NAMALWA (cell line): ENCODE measurements at places on chromosomes 3 and 15.

- DNase-seq: peak; percentile 8
These were observed 375.0 kb downstream of the WDR72 start for GRCh38 chr15:53384417-53384816.

DNA sequence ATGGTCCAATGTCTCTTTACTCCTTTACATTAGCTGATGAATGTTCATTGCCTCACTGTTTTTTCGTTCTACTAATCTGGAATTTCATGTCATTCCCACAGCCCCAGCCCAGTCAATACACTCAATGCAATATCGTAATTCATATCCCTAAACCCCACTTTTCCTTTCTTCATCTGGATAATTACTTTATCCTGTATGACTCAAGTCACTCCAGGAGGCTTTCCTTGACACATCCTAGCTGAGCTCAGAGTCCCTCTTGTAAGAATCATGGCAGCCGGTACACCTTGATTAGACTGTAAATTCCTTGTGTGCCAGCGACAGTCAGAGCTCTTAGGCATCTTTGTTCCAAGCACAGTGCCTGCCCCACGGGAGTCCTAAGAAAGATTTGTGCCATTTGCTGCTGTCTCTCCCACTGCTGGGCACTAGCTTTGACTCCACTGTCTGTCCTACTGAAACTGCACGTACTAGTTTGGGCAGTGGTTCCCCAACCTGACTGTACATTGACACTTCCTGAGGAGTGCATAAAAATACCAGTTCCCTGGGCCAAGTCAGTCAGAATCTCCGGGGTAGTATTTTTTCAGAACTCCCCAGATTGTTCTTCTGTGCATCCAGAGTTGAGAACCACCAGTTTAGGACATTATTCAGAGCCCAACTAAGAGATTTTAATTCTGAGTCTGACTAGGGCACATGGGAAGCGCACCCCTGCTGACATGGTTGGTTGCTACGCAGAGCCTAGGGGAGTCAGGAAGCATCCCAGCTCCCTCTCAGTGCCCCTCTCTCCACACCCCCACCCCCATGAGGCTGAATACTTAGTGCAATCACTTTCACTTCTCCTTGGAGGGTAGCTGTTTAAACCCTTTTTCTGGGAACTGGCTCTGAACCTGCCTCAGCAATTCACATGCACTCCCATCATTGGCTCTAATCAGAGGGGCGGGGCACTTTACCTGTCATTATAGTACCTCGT lies 19.5 kb upstream of the C3orf70 start:
- DNase-seq: no peak

GRCh38 chr3:168782193-168782592 lies 686.5 kb upstream of the GOLIM4 start:
- no peak for DNase-seq

DNA sequence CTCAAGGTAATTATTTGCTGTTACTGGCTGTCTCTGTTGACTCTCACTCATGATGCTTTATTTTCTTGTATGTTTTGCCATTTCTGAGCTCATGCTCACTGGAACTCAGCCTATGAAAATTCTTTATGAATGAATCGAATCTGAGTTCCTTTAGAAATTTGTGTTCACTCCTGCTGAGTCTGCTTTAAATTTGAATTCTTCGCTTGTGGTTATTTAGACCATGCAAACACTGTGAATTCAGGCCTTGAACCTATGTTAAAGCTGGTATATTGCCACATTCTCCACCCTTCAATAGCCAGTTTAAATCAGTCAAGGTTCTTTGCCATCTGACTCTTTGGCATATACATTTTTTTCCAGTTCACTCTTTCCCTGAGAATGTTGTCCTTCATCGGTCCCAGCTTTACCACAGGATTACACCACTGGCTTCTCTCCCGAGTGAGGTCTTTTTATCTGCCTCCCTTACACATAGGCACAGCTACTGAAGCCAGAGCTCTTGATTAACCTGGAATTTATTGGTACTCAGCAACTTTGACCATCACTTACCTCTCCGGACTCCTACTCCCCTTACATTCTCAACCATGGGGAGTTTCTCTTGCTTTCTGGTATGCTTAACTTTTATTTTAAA lies 400.6 kb downstream of the VPS13C start:
- no peak for DNase-seq

GRCh38 chr3:122915300-122916055 lies 112.1 kb downstream of the SEMA5B start:
- DNase-seq: no peak

DNA sequence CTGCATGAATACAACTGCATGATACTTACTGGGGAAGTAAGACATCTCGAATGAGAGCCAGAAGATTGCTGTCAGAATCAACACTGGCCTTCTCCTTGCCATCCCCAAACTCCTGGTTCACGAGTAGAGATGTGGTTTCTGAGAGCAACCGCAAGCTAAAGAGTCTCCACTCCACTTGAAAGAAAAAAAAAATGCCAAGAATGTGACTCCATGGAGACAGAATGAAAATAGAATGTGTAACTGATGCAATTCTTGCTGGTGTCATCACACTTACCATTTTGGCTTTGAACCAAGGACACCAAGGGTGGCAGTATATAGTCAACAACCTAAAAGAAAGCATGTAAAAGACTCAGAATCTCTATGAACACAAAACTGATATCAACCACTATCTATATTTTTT lies 280.4 kb downstream of the ULK4 start:
- no peak for DNase-seq

DNA sequence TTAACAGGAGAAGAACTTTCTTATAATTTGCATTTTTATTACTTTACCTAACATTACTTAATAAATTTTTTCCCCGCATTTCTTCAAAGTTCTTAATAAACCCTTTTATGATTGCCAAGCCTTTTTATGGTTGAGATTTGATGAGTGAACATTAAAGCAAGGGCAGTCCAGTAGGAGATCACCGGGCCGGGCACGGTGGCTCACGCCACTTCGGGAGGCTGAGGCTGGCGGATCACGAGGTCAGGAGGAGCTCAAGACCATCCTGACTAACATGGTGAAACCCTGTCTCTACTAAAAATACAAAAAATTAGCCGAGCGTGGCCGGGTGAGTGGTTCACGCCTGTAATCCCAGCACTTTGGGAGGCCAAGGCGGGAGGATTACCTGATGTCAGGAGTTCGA lies 61.4 kb upstream of the TRA2B start:
- no peak for DNase-seq

DNA sequence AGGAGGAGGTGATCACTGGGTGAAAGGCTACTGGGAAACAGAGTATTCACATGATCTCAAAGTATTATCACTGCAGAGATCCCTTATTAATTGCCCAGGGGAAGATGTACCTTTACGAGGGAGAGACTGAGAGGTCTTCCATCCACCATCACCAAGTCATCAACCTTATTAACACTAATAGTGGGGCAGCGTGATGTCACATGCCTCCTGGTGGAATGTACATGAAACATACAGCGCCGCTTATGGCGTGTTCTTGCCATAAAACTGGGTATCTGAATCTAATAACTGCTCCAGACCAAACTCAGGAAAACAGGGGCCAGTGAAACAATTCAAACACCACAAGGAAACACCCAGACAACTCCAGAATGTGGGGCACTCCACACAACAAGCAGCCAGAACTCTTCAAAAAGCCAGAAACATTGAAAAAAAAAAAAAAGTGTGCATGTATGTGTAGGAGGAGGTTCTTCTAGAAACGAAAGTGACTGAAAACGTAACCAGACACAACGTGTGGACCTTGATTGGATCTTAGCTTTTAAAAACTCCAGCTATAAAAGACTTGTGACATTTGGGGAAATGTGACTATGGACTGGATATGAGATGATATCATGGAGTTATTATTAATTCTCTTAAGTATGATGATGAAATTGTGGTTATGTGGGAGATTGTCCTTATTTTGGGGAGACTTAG lies 4.6 kb downstream of the STIMATE start:
- DNase-seq: peak; percentile 13

- no peak for DNase-seq
These were observed 84.3 kb upstream of the SPATA16 start for GRCh38 chr3:173225351-173225750.

- DNase-seq: no peak
These were observed 13.1 kb upstream of the DENND4A start for GRCh38 chr15:65805019-65805745.

GRCh38 chr3:41673650-41674049 lies 288.3 kb downstream of the ULK4 start:
- no peak for DNase-seq

- no peak for DNase-seq
These were observed 219.7 kb upstream of the LINGO1 start for GRCh38 chr15:77852241-77853007.

GRCh38 chr15:25208735-25209134 lies 230.1 kb downstream of the UBE3A start:
- DNase-seq: no peak

DNA sequence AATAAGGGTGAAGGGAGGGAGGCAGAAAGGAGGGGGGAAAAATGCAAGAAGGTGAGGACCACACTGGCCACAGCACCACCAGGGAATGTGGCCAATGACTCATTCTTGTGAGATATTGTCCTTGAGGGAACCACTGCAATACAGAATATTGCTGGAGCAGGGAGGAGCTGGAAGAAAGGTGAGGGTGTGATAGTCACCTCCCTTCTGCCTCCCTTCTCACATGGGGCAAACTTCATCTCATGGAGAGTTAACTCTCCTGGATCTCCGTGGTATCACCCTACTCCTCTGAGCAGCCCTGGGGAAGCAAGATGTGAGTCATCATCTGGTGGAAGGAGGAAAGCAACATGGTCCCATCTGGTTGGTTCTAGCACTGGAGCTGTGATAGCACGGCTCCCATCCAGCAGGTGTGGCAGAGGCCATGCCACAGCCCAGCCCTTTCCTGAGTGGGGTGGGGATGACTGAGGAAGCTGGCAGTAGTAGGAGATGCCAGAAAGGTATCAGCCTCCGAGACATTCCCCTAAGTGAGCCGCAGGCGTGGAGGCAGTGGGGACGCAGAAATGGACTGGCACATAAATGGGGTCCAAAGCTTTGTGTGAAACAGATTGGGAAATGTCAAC lies 115.9 kb upstream of the LPP start:
- no peak for DNase-seq

DNA sequence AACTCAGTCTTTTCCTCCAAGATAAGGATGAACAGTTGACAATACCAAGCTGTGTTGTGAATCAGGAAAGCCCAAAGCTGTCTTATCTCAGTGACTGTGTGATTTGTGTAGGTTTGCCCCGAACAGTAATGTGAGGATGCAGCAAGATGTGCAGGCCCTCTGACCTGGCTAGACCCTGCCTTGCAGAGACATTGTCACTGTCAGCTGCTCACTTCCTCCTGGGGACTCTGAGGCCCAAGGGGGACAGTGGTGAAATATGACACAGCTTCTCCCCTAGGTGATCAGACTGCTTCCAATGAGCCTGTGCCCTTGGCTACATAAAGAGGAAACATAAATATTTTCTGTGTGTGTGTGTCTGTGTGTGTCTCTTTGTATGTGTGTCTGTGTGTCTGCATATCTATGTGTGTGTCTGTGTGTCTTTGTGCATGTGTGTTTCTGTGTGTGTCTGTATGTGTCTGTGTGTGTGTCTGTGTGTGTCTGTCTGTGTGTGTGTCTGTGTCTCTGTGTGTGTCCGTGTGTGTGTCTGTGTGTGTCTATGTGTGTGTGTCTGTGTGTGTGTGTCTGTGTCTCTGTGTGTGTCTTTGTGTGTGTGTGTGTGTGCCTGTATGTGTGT lies 21.7 kb downstream of the LRRK1 start:
- DNase-seq: peak; percentile 65

DNA sequence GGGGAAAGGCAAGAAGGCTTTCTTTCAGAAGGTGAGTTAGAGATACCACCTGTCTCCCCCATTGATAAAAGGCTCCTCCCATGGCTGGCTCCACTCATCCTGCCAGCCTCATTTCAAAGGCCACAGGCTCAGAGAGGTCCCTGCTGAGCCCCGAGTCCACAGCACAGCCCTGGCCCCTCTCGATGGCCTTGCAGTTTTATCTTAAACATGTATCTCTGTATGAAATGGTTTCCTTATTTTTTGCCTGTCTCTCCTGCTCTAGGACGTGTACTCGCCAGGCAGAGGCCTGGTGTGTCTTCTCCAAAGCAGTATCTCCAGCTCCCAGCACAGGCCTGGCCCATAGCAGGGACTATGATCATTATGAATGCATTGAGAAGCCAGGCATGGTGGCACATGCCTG lies 160.5 kb upstream of the NSMCE3 start:
- DNase-seq: no peak

- no peak for DNase-seq
These were observed 25.6 kb upstream of the ARL8B start for GRCh38 chr3:5096336-5097008.

- no peak for DNase-seq
These were observed 53.7 kb upstream of the INSYN1 start for GRCh38 chr15:73806698-73807483.

DNA sequence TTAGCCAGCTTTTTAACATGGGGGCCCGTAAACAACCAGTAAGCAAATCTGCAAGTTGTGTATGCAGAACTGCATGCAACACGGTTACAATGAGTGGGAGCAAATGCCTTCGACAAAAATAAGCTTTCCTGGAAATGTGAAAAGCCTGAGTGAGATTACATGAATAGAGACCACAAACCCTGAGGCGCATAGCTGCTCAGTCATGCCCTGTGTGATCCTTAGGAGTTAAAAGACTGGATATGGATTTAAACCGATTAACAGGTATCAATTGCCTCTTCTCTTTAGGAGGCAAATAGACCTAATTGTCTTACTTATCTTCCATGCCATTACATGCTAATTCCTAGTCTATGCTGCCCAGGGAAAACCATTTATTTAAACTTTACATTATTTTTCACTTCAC lies 810.3 kb downstream of the ROBO1 start:
- DNase-seq: no peak

GRCh38 chr15:92109191-92109873 lies 255.8 kb downstream of the SLCO3A1 start:
- DNase-seq: no peak

GRCh38 chr3:195041871-195042742 lies 228.9 kb downstream of the XXYLT1 start:
- DNase-seq: no peak

DNA sequence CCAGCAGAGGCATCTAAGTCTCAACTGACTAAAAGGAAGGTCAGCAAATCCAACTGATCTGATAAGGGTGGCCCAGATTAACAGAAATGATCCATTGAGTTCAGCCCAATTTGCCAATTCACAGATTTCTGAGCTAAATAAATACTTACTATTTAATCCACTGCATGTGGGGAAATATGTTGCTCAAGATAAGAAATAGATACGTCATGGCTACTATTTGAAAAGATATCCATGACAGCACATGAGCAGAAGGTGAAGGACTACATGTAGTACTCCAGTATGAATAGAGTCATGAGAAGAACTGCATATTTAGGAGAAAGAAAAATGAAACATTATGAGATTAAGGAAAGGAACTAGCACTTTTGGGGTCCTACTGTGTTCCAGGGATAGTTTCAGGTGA lies 332.4 kb downstream of the ARPP21 start:
- no peak for DNase-seq
